ENCODE measurements at places on chromosomes 5 and 9. TPM values are rescaled to one million over a fixed set of nuclear protein-coding genes. Genes with fewer than 3 reads are reported as not detected.

GRCh38 chr9:108838017-108838416 is 17.8 kb downstream of the ACTL7B start:
- H3K4me1 ChIP-seq: no peaks in the 10 kb centered on the region
- H3K27ac ChIP-seq: no peak overlapping the region
- no peaks in the 10 kb centered on the region for H3K36me3 ChIP-seq
- H3K27me3 ChIP-seq: no peaks in the 10 kb centered on the region

GRCh38 chr9:84937180-84937579 is 267.7 kb downstream of the NTRK2 start:
- no peak overlapping the region for H3K4me3 ChIP-seq
- H3K27me3 ChIP-seq: no peaks in the 10 kb centered on the region
- no peaks in the 10 kb centered on the region for H3K4me1 ChIP-seq
- H3K27ac ChIP-seq: no peak overlapping the region

GRCh38 chr9:4222357-4222756 is 77.5 kb downstream of the GLIS3 start:
- H3K27me3 ChIP-seq: no peaks in the 10 kb centered on the region
- no peak overlapping the region for H3K27ac ChIP-seq
- DNase-seq: no peak
- no peaks in the 10 kb centered on the region for H3K4me1 ChIP-seq
- H3K4me3 ChIP-seq: no peak overlapping the region

DNA sequence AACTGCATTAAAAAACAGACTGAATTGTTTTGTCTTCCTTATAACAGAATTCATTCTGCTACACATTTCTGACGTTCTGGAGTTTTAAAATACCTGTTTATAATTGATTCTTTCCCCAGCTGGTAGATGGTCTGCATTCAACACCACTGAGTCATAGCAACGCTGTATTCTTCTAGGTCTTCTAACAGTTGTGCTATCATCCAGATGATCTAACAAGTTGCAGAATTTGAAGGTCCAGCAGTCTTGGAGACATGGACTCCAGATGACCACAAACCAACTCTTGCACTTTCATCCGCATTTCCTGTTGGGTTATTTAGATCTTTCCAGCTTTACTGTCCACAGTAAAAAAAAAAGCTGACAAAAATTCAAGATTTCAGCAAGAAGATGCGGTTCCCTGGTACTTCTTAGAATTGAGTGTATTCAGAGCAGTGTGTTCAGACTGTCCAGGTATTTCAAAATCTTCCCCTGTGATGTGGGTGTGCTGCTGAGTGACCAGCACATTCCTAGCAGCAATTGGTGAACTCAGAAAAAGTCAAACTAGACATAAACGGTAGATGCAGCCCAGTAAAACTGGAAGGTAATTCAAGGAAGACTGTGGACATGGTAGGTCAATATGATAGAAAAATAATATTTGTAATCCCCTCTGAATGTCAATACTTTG is 50.2 kb downstream of the CSNK1A1 start:
- peaks cover 11% of the 10 kb centered on the region for H3K36me3 ChIP-seq
- DNase-seq: no peak
- no peaks in the 10 kb centered on the region for H3K4me1 ChIP-seq
- H3K4me3 ChIP-seq: no peak overlapping the region
- H3K27ac ChIP-seq: no peak overlapping the region

DNA sequence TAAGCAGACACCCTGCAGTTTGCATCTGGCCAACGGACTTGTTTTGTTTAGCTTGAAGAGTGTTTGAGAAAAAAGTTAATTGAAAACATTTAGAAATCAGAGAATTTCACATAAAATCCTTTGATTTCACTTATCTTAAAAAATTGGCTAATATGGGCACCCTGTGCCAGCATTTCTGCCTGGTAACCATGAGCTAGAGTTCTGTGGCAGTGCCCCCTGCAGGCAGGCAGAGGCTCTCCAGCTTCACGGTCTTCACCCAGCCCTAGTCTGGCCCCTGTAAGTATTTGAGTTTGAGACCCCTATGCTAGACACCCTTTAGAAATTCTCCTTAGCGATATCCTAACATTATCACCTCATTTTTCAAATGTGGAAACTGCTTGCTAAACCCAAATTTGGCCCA is 18.8 kb upstream of the FANCC start:
- no peak overlapping the region for H3K27ac ChIP-seq
- no peaks in the 10 kb centered on the region for H3K4me1 ChIP-seq
- no peaks in the 10 kb centered on the region for H3K36me3 ChIP-seq
- no peaks in the 10 kb centered on the region for H3K27me3 ChIP-seq

TMEM252 gene
- not detected for total RNA-seq

DNA sequence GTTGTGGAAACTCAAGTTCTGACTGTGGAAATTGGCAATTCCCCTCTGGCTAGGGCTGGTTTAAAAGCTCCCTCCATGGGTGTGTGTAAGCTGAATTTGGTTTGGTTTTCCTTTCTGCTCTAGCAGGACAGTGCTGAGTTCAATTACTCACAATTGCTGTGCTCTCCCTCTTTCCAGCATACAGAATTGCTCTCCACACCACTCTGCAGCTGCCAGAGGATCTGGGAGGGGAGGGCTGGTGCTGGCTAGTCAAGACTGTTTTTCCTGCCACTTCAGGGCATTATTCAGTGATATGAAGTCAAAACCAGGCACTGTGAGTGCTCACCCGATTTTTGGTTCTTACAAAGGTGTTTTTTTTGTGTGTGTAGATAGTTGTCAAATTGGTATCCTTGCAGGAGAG is 336.9 kb upstream of the SLC24A2 start:
- H3K4me1 ChIP-seq: no peaks in the 10 kb centered on the region
- no peak overlapping the region for H3K4me3 ChIP-seq
- no peaks in the 10 kb centered on the region for H3K36me3 ChIP-seq
- H3K27ac ChIP-seq: no peak overlapping the region
- no peak for DNase-seq

- no peak overlapping the region for H3K4me3 ChIP-seq
- H3K27ac ChIP-seq: no peak overlapping the region
- H3K4me1 ChIP-seq: no peaks in the 10 kb centered on the region
Observed at GRCh38 chr5:135669416-135669815, 90.6 kb upstream of the CXCL14 start.

DNA sequence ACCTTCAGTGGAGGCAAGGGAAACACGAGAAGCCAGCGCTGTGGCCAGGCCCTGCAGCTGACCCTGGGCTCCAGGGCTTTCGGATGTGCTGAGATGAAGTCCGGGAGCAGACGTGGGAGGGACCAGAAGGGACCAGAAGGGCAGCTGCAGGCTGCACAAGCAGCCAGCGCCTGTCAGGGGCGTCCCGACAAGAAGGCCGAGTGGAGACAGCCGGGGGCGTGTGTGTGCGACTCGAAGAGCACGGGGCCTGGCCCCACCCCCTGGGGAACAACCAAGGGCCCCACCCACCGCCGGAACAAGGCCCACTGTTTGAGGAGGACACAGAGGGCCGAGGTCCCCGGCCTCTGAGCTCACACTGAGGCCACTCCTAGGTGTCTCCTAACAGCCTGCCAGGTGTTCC is 31.4 kb downstream of the SLC12A7 start:
- H3K4me3 ChIP-seq: no peak overlapping the region
- no peaks in the 10 kb centered on the region for H3K4me1 ChIP-seq
- peaks cover 5% of the 10 kb centered on the region for H3K36me3 ChIP-seq
- no peak overlapping the region for H3K27ac ChIP-seq

- no peak overlapping the region for H3K27ac ChIP-seq
- no peaks in the 10 kb centered on the region for H3K4me1 ChIP-seq
- no peaks in the 10 kb centered on the region for H3K27me3 ChIP-seq
- no peak for DNase-seq
- H3K4me3 ChIP-seq: no peak overlapping the region
Observed at GRCh38 chr5:2888520-2889060, 137.1 kb upstream of the IRX2 start.

CXCL14 gene
- not detected for total RNA-seq

DNA sequence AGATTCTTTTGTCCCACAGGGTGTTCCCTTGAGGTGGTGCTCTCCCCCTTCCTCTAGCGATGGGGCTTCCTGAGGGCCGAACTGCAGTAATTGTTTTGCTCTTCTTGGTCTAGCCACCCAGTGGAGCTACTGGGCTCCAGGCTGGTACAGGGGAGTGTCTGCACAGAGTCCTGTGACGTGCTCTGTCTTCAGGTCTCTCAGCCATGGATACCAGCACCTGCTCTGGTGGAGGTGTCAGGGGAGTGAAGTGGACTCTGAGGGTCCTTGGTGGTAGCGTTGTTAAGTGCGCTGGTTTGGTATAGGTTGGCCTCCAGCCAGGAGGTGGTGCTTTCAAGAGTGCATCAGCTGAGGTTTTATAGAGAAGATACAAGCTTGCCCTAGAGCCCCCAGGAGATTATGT is 20.4 kb upstream of the CEP72 start:
- H3K27me3 ChIP-seq: peaks cover 7% of the 10 kb centered on the region
- no peak for DNase-seq
- no peaks in the 10 kb centered on the region for H3K4me1 ChIP-seq

SPATA31D4 gene
- not detected for total RNA-seq

DNA sequence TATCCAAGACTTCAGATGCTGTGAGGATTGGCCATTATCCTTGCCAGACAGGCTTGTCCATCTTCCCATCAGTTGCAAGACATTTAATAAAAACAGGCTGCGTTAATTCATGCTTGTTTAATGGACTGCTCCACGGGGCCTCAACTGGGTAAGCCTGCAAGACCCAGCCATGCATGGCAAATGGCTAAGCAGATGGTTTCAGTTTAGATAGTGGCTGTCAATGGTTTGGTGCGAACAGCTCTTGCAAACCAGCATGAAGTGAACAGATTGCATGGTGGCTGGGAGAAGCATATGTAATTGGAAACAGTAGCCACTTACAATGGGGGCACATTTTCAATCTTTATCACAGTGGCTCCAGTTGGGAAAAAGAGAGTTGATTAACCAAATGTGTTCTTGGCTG is 628.2 kb upstream of the KLF4 start:
- H3K27ac ChIP-seq: no peak overlapping the region
- DNase-seq: no peak
- H3K4me3 ChIP-seq: no peak overlapping the region
- H3K36me3 ChIP-seq: no peaks in the 10 kb centered on the region

- no peak for DNase-seq
- no peak overlapping the region for H3K27ac ChIP-seq
- no peaks in the 10 kb centered on the region for H3K36me3 ChIP-seq
- no peak overlapping the region for H3K4me3 ChIP-seq
- no peaks in the 10 kb centered on the region for H3K4me1 ChIP-seq
- peaks cover 3% of the 10 kb centered on the region for H3K27me3 ChIP-seq
Observed at GRCh38 chr9:131769361-131769760, 29.5 kb upstream of the RAPGEF1 start.

Measured in CD8-positive, alpha-beta memory T cell (primary cell).